ENCODE measurements at places on chromosomes 7 and 10. TPM values are rescaled to one million over a fixed set of nuclear protein-coding genes. Genes with fewer than 3 reads are reported as not detected.

- no peak for DNase-seq
These were observed 143.8 kb upstream of the RHEB start for GRCh38 chr7:151663382-151664100.

DNA sequence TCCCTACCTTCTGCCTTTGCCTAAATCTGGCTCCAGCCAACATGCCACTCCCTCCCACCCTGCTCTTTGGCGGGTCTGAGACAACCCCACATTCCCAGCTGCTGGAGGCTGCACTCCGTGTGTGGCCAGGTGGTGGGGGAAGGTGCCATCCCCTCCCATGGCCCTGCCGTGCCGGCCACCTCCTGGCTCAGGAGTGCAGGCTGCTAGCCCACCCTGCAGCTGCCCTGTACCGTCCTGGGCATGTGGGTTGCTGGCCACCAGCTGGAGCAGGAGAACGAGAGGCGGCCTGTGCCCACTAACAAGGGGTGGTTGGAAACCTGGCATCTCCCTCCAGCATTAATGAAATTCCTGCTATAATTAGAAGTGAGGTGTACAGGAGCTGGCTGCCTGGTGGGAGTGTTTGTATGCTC, 97.6 kb downstream of the ZMIZ1 start:
- no peak for DNase-seq

- no peak for DNase-seq
These were observed 172.6 kb upstream of the INHBA start for GRCh38 chr7:41875513-41875912.

- peak; percentile 21 for DNase-seq
These were observed 101.8 kb upstream of the RET start for GRCh38 chr10:42975005-42975493.

ARHGEF35 gene
- 0.87 TPM for total RNA-seq

ZNF248 gene
- 13.2 TPM for total RNA-seq

Data from Right ventricle myocardium inferior (tissue), 1 donor.